ENCODE measurements at places on chromosomes 5 and 9.

GRCh38 chr5:71860048-71860447, 141.0 kb downstream of the CARTPT start:
- no peak for DNase-seq
- H3K27ac ChIP-seq = no peak overlapping the region
- peaks cover 7% of the 10 kb centered on the region for H3K36me3 ChIP-seq
- peaks cover 4% of the 10 kb centered on the region for H3K4me1 ChIP-seq

DNA sequence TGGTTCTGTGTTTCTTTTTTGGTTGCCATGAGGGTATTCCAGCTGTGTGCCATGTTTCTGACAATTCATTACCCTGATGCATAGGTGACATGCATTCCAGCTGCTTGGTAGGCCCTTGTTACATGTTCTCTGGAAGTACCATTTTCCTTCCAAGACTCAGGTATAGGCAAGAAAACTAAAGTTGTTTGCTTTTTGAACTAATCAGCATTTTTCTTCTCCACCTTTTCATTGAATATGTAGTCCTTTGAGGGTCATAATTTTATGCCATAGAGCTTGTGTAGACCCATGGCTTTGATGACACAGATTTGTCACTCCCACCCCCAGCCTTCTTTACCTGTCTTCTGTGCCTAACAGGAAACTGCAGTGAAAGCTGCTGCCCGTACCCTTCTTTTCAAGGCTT, 339.2 kb downstream of the MED10 start:
- no peak overlapping the region for H3K4me3 ChIP-seq
- H3K4me1 ChIP-seq = no peaks in the 10 kb centered on the region
- peaks cover 41% of the 10 kb centered on the region for H3K27me3 ChIP-seq
- no peaks in the 10 kb centered on the region for H3K36me3 ChIP-seq

DNA sequence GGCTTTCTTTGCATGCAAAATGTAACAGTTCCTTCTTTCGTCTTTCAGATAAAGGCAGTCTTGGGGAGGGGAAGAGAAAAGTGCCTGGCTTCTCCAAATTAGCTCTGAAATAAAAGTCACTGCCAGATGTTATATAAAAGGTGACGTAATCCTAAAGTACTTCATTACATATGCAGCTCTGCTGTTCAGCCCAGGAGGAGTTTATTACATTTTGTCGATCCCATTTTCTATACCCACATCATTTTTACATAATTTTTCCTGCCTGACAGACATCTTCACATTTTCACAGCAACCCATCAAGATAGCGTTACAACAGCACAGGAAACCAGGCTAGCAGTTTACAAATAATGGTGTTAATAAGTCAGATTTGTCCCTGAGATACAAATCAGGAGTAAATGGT, 86.7 kb upstream of the SLC30A5 start:
- H3K27ac ChIP-seq = no peak overlapping the region
- no peaks in the 10 kb centered on the region for H3K4me1 ChIP-seq
- H3K27me3 ChIP-seq = peaks cover 2% of the 10 kb centered on the region
- no peak for DNase-seq

DNA sequence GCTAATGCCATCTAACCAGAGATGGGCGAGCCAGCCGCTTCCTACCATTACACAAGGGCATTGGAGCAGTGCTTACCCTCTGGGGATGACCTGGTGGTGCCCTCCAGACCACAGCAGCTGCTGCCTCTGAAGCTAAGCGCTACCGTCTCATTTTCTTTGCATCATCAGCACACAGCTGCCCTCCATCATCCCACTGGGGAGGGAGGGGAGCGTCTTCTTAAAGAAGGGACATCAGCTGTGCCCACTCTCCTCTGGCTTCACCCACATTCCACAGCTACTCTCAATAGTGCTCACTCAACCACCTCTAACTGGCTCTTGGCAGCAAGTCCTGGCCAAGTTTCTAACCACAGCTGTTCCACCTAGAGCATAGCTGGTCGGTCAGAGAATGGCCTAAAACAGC, 503.4 kb downstream of the NFIB start:
- H3K27ac ChIP-seq = no peak overlapping the region
- no peak overlapping the region for H3K4me3 ChIP-seq
- no peaks in the 10 kb centered on the region for H3K36me3 ChIP-seq
- no peak for DNase-seq
- H3K27me3 ChIP-seq = no peaks in the 10 kb centered on the region

DNA sequence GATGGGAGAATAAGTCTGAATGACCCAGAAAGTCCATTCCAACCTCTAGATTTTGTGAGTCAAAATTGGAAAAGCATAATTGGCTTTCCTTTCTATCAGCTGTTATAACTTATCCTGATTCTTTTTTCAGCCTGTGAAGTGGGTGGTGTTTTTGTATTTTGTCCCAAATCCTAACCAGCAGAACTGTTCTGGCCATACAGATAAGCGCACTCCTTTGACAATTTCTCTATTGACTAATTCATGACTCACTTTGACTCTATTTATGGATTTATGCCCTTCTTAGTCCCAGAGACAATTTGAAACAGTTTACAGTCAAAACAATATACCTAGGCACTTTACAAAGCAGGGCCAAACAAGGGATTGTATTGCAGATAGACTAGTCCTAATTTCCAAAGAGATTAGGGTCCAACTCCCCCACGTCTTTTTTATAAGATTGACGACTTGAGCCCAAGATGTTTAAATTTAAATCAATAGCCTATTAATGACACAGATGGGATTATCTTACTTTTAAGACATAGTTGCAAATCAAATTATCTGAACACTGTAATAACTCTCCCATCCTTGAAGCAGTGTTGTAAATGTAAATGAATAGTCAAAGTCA, 301.7 kb upstream of the SEMA6A start:
- no peak overlapping the region for H3K4me3 ChIP-seq
- DNase-seq = no peak
- H3K36me3 ChIP-seq = no peaks in the 10 kb centered on the region
- no peak overlapping the region for H3K27ac ChIP-seq

GRCh38 chr9:122453677-122454135, 24.0 kb downstream of the OR1J1 start:
- no peaks in the 10 kb centered on the region for H3K36me3 ChIP-seq
- H3K4me3 ChIP-seq = no peak overlapping the region
- H3K4me1 ChIP-seq = no peaks in the 10 kb centered on the region
- H3K27me3 ChIP-seq = no peaks in the 10 kb centered on the region
- no peak for DNase-seq
- no peak overlapping the region for H3K27ac ChIP-seq

GRCh38 chr5:80184235-80185023, 71.4 kb downstream of the SERINC5 start:
- H3K27me3 ChIP-seq = no peaks in the 10 kb centered on the region
- H3K4me3 ChIP-seq = peak overlapping the region; percentile 8
- H3K27ac ChIP-seq = peak overlapping the region; percentile 88
- no peak for DNase-seq
- H3K4me1 ChIP-seq = peaks cover 88% of the 10 kb centered on the region
- H3K36me3 ChIP-seq = no peaks in the 10 kb centered on the region

GRCh38 chr5:111741278-111741677, 15.7 kb downstream of the NREP start:
- H3K4me3 ChIP-seq = no peak overlapping the region
- no peaks in the 10 kb centered on the region for H3K27me3 ChIP-seq
- peaks cover 95% of the 10 kb centered on the region for H3K4me1 ChIP-seq
- DNase-seq = no peak

DNA sequence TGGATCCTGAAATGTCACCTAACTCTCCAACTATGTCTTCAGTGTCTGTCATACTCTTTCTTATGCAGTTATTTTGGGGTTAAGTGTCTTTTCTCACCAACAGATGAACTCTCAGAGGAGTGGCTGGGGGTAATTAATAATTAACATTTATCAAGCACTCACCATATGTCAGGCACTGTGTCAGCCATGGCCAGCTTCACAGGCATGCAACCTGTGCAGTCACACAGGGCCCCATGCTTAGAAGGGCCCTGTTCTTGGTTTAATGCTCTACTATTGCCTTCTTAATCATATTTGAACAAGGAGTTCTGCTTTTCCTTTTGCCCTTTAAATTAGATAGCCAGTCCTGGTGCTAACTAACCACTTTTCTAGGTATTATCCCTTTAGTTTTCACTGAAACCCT, 3.4 kb upstream of the GRPEL2 start:
- peaks cover 4% of the 10 kb centered on the region for H3K27me3 ChIP-seq
- DNase-seq = no peak
- peaks cover 29% of the 10 kb centered on the region for H3K4me1 ChIP-seq
- H3K27ac ChIP-seq = no peak overlapping the region
- no peak overlapping the region for H3K4me3 ChIP-seq

- no peak overlapping the region for H3K4me3 ChIP-seq
- H3K27ac ChIP-seq = peak overlapping the region; percentile 58
- H3K4me1 ChIP-seq = peaks cover 56% of the 10 kb centered on the region
- no peaks in the 10 kb centered on the region for H3K36me3 ChIP-seq
- no peak for DNase-seq
- no peaks in the 10 kb centered on the region for H3K27me3 ChIP-seq
Measured at GRCh38 chr9:13939134-13939533, 374.8 kb downstream of the NFIB start.

GRCh38 chr5:137778772-137779564, 24.8 kb upstream of the HNRNPA0 start:
- peaks cover 2% of the 10 kb centered on the region for H3K27me3 ChIP-seq
- H3K36me3 ChIP-seq = no peaks in the 10 kb centered on the region
- H3K27ac ChIP-seq = no peak overlapping the region
- no peaks in the 10 kb centered on the region for H3K4me1 ChIP-seq
- no peak overlapping the region for H3K4me3 ChIP-seq
- DNase-seq = no peak

DNA sequence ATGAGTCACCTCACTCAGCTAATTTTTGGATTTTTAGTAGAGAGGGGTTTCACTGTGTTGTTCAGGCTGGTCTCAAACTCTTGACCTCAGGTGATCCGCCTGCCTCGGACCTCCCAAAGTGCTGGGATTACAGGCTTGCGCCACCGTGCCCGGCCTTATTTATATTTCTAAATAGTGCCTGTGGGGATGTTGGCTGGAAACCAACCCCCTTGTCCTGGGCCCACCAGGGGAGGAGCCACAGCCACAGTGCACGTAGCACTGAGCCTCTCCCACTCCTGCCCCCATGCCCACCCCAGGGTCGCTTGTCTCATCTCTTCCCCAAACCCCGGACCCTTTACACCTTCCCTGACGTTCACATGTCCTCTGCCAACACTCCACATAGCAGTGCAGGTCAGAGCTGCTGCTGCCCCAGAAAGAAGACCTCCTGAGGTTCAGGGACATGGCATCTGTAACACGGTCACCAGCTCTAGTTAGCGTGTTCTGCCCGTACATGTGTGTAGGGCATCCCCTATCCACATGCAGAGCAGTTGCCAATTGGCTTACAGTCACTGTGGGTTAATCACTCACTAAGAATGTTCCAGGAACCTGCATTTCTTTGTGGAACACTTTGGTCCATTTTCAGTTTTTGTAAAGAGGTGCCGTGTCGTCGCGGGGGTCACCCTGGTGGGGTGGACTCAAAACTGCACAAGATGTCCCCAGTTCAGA, 10.2 kb upstream of the MRPS2 start:
- H3K4me3 ChIP-seq = no peak overlapping the region
- H3K36me3 ChIP-seq = peaks cover 3% of the 10 kb centered on the region
- no peaks in the 10 kb centered on the region for H3K27me3 ChIP-seq
- DNase-seq = no peak
- H3K4me1 ChIP-seq = no peaks in the 10 kb centered on the region

DNA sequence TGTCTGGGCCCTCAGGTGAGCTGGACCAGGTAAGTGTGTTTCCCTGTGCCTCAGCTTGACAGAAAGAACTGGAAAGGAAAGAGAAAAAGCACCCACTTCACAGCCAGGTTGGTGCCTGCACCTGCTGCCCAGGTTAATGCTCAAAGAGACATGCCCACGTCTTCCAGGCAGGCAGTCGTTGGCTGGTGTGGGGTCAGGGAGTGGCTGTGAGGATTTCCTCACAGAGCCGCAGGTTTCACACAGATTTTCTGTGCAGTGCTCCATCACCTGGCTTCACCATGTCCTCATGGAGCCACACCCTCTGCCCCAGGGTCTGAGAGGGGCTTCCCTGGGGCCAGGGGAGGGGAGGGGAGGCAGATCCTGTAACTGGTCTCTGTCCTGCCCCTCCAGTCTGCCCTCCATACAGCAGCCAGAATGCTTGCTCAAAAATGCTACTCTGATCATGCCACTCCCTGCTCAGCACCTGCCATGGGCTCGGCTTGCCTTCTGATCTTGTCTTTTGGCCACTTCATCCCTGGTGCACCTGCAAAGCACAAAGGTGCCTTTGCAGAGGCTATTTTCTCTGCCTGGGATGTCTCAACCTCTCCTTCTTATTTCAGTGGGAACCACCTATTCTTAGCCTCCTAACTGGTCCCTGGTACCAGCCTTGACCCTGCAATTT, 82.5 kb upstream of the UBTD2 start:
- no peak for DNase-seq
- no peaks in the 10 kb centered on the region for H3K27me3 ChIP-seq
- H3K36me3 ChIP-seq = peaks cover 57% of the 10 kb centered on the region
- H3K4me1 ChIP-seq = peaks cover 3% of the 10 kb centered on the region

- DNase-seq = no peak
- no peak overlapping the region for H3K4me3 ChIP-seq
- H3K27me3 ChIP-seq = no peaks in the 10 kb centered on the region
- H3K36me3 ChIP-seq = peaks cover 2% of the 10 kb centered on the region
- no peaks in the 10 kb centered on the region for H3K4me1 ChIP-seq
Measured at GRCh38 chr5:65512170-65512937, 30.6 kb upstream of the ADAMTS6 start.

GRCh38 chr9:39587844-39588499, 232.5 kb downstream of the SPATA31A1 start:
- H3K4me1 ChIP-seq = peaks cover 4% of the 10 kb centered on the region
- H3K27ac ChIP-seq = no peak overlapping the region

DNA sequence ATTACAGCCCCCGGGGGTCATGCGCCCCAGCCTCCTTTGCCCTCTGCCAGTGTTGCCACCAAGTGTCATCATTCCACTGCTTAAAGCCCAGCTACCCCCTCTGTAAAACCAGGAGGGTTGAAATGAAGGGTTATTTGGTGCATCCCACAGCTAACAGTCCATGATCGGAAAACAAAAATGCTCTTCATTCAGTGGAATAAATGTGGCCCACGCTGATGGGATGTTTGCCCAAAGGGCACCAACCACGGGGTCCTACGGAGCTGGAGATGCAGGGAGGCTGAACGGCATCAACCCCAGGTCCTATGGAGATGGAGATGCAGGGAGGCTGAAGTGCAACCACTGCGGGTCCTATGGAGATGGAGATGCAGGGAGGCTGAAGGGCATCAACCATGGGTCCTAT, 218.5 kb upstream of the IRX1 start:
- DNase-seq = no peak
- peaks cover 26% of the 10 kb centered on the region for H3K27me3 ChIP-seq
- no peaks in the 10 kb centered on the region for H3K36me3 ChIP-seq
- H3K4me3 ChIP-seq = no peak overlapping the region

DNA sequence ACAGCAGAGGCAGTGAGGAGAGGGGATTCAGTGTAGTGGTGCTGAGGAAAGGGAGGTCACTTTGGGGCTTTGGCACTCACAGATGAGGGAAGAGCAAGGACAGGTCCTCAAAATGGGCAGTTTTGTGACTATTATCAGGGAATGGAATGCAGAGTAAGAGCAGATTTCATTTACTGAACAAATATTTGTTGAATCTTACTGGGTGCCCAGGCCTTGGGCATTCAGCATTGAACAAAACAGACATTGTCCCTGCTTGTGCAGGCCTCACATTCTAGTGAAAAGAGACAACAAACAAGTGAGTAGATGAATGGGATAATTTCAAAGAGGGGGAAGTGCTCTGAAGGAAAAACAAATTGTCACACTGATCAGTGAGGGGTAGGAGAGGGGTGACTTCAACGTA, 404.1 kb downstream of the DMRT2 start:
- H3K27me3 ChIP-seq = peaks cover 19% of the 10 kb centered on the region
- H3K4me3 ChIP-seq = no peak overlapping the region
- H3K36me3 ChIP-seq = no peaks in the 10 kb centered on the region
- DNase-seq = no peak
- H3K4me1 ChIP-seq = no peaks in the 10 kb centered on the region
